Hepatocyte (in vitro differentiated cells): ENCODE measurements at places on chromosomes 1 and 21. TPM values are rescaled to one million over a fixed set of nuclear protein-coding genes. Genes with fewer than 3 reads are reported as not detected.

- H3K27me3 ChIP-seq, result no peaks in the 10 kb centered on the region
- peaks cover 9% of the 10 kb centered on the region for H3K4me1 ChIP-seq
- no peak overlapping the region for H3K4me3 ChIP-seq
- peak; percentile 73 for DNase-seq
Observed at GRCh38 chr1:213244664-213245091, 193.6 kb downstream of the RPS6KC1 start.

The HYI gene
- 25.9 and 37.5 TPM in 2 replicates for total RNA-seq

DNA sequence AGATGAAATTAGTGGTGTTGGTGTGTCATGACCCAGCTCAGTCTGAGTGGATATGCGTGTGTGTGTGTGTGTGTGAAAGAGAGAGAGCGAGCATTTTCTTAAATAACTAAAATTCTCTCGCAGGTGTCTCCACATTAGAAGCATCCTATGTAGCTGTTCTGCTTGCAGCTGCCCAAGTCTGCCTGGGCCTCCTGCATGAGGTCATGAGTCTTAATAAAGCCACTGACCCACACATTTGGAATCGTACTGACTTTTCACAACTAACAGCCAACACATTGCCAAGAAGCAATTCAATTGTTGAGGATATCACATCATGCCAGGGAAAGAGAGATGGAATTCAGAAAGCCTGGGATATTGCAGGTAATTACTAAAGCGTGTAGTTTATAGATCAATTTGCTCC is 238.2 kb upstream of the AJAP1 start:
- no peaks in the 10 kb centered on the region for H3K4me1 ChIP-seq
- DNase-seq, result no peak
- no peak overlapping the region for H3K27ac ChIP-seq
- no peaks in the 10 kb centered on the region for H3K27me3 ChIP-seq
- no peaks in the 10 kb centered on the region for H3K36me3 ChIP-seq

GRCh38 chr1:28887419-28887834 is 26.9 kb upstream of the EPB41 start:
- DNase-seq, result peak; percentile 60
- no peaks in the 10 kb centered on the region for H3K27me3 ChIP-seq
- no peaks in the 10 kb centered on the region for H3K36me3 ChIP-seq
- peak overlapping the region; percentile 53 for H3K4me3 ChIP-seq
- H3K27ac ChIP-seq, result peak overlapping the region; percentile 81

DNA sequence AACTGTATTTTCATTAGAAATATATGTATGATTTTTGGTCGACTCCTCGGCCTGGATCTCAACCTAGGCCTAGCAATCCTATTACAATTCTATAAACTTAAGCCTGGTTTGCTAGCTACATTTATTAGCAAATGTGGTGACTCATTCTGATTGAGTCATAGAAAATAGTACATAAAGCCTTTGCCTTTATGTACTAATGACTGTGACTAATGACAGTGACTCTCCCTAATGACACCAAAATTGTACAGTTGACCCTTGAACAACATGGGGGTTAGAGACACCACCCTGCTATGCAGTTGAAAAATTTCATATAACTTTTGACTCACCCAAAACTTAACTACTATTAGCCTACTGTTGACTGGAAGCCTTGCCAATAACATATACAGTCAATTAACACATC is 78.9 kb downstream of the CLEC20A start:
- H3K27me3 ChIP-seq, result no peaks in the 10 kb centered on the region
- H3K36me3 ChIP-seq, result no peaks in the 10 kb centered on the region
- DNase-seq, result peak; percentile 13
- H3K4me3 ChIP-seq, result no peak overlapping the region
- H3K4me1 ChIP-seq, result no peaks in the 10 kb centered on the region

- no peaks in the 10 kb centered on the region for H3K4me1 ChIP-seq
- H3K27me3 ChIP-seq, result no peaks in the 10 kb centered on the region
- DNase-seq, result no peak
- H3K36me3 ChIP-seq, result no peaks in the 10 kb centered on the region
- no peak overlapping the region for H3K4me3 ChIP-seq
- no peak overlapping the region for H3K27ac ChIP-seq
Observed at GRCh38 chr1:41806472-41807155, 112.1 kb downstream of the HIVEP3 start.

GRCh38 chr1:199747984-199748383 is 279.5 kb upstream of the NR5A2 start:
- H3K4me3 ChIP-seq, result no peak overlapping the region
- no peak overlapping the region for H3K27ac ChIP-seq
- H3K36me3 ChIP-seq, result no peaks in the 10 kb centered on the region
- peaks cover 12% of the 10 kb centered on the region for H3K27me3 ChIP-seq
